ENCODE measurements at places on chromosomes 4 and X. TPM values are rescaled to one million over a fixed set of nuclear protein-coding genes. Genes with fewer than 3 reads are reported as not detected.

IRAK1 gene
- 96.9 TPM for polyA plus RNA-seq

CHRDL1 gene
- not detected for polyA plus RNA-seq

HELQ gene
- 21.7 TPM for polyA plus RNA-seq

MAGEA1 gene
- polyA plus RNA-seq = not detected

SMAD1 gene
- 0.14 TPM for polyA plus RNA-seq

UCHL1 gene
- polyA plus RNA-seq = 0.84 TPM

All from B cell (primary cell).